HepG2 (cell line): ENCODE measurements at places on chromosomes 13 and 19. TPM values are rescaled to one million over a fixed set of nuclear protein-coding genes. Genes with fewer than 3 reads are reported as not detected.

DNA sequence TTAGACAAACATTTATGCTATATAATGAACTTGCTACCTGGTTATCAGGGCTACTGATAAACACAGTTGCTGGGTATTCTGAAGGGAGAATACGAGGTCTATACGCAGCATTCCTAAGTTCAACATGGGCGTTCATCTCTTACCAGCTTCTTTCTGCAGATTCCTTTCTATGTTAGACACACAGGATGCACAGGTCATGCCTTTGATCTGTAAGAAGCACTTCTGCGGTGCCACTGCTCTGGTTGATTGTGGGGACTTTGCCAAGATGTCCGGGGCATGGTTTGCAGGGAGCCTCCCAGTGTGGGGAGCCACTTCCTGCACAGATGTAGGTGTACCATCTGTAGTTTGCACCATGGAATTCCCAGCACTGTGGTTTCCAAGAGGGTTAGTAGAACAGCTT is 40.9 kb downstream of the ATP7B start:
- DNase-seq, result no peak

DNA sequence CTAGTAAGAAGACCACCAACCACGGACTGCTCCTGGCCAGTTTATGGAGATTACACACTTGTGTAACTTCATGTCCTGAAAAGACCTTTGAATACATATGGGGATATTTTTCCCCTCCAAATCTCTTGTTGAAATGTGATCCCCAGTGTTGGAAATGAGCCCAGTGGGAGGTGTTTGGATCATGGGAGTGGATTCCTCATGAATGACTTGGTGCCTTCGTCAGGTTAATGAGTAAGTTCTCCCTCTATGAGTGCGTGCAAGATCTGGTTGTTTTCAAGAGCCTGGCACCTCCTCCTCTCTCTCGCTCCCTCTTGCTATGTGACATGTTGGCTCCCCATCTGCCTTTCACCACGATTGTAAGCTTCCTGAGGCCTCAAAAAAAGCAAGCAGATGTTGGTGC is 769.0 kb upstream of the SLITRK1 start:
- peak; percentile 33 for DNase-seq

Gene CFAP97D2
- total RNA-seq, result not detected in 2 replicates

Gene ADAT3
- total RNA-seq, result 2.0 and 3.5 TPM in 2 replicates

DNA sequence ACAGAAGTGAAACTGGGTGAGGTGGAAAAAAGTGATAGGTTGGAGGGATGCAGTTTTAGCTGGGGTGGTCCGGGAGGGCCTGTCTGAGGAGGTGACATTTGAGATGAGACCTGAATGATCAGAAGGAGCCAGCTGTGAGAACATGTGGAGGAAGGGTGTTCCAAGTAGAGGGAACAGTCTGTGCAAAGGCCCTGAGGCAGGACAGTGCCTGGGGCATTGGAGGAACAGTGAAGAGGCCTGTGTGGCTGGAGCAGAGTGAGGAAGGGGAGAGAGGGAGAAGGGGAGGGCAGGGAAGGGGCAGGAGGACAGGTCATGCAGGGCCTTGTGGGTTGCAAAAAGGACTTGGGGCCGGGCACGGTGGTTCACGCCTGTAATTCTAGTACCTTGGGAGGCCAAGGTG is 36.3 kb upstream of the PTPRS start:
- no peak for DNase-seq

DNA sequence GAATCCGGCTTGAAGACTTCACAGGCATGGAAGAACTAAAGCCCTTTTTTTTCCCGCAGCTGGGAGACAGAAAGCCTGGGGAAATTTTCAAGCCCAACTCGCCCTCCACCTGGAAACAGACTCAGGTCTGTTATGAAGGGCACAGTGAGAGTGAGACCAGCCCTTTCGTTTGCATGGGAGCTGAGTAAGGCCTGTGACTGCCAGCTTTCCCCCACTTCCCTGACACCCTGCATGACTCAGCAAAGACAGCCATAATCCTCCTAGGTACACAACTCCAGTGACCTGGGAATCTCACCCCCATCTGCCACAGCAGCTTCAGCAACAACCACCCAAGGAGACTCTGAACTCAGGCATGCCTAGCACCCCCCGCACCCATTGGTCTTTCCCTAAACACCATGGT is 87.6 kb upstream of the ZNF91 start:
- no peak for DNase-seq

- DNase-seq, result peak; percentile 28
These were observed 136.2 kb upstream of the RNF113B start for GRCh38 chr13:98313023-98313921.

Gene PALM3
- 2.4 and 2.5 TPM in 2 replicates for total RNA-seq

Gene ZSCAN22
- total RNA-seq, result 2.5 and 3.1 TPM in 2 replicates

Gene NRTN
- 3.2 and 4.1 TPM in 2 replicates for total RNA-seq

Gene ADGRE3
- not detected in 2 replicates for total RNA-seq

Gene KCNN1
- 0.04 TPM in 1 of 2 replicates, not detected in the other for total RNA-seq

Gene FGF22
- 0.24 TPM in 1 of 2 replicates, not detected in the other for total RNA-seq

Gene CCNA1
- total RNA-seq, result not detected in 2 replicates

Gene ZNF177
- 0.71 and 0.84 TPM in 2 replicates for total RNA-seq

DNA sequence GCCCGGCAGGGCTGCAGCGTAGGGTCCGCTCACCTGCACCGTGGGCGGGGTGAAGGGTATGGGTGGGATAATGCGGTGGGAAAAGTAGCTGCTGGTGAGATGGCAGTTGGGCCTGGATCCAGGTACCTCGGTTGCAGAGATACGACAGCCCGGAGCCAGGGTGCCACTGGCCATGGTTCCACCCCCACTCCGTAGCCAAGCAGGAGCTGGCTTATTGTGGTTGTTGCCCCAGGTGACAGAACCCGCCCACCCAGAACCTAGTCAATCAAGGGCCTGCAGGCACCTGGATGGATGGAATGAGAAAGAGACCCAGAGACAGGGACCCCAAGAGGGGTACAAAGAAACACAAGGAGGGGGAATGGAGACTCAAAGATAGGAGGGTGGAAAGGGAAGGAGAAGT is 3.5 kb upstream of the LHB start:
- no peak for DNase-seq

- no peak for DNase-seq
These were observed 45.5 kb downstream of the EFNB2 start for GRCh38 chr13:106489849-106490568.

DNA sequence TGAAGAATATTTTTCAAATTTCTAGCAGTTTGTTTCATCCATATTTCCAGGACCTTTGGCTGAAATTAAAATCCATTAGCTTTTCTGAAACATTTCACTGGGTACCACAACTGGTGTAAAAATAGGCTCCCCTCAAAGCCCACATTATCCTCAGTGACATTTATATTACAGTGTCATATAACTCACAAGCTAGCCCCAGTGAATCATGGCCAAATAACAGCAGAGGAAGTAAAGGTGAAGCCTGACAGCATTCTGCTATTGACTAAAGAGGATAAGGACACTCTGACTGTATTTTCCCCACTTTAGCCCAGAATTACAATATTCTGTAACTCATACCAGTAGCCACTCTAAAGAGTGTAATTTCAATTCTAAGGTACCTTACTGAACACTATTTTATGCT is 21.9 kb downstream of the KCTD12 start:
- DNase-seq, result no peak

Gene EID2B
- 3.6 and 3.7 TPM in 2 replicates for total RNA-seq
